ENCODE measurements at places on chromosomes 5 and 9.

- no peak for DNase-seq
Measured at GRCh38 chr9:111873901-111874300, 22.7 kb upstream of the UGCG start.

DNA sequence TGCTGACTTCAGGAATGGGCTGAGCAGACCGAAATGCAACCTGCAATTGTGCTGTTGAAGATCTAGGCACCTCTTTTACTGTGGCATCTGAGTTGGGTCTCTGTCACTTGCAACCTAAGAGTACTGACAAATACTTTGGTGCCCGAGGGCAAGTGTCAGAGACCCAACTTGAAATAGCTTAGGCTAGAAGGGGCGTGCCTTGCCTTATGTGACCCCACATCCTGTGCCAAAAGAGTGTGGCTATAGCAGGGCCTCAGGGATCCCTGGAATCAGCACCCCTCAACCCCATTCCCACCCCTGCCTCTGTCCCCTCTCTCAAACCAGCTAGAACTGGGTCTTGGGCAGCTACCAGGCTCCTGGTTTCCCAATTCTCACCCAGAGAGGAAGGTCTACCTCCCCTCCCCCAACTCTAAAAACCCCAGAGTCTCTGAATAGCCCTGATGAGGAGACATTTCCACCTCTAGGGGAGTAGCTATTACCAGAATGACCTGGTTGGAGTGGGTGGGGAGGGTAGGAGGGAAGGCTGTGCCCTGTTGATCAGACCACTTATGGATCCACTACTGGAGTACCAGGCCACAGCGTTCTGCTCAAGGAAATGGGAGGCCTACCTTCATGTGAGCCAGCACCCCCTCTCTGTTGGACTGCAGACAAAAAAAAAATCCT lies 17.5 kb downstream of the RAI14 start:
- DNase-seq: no peak

GRCh38 chr5:83306572-83307241 lies 164.8 kb upstream of the VCAN start:
- peak; percentile 1 for DNase-seq

DNA sequence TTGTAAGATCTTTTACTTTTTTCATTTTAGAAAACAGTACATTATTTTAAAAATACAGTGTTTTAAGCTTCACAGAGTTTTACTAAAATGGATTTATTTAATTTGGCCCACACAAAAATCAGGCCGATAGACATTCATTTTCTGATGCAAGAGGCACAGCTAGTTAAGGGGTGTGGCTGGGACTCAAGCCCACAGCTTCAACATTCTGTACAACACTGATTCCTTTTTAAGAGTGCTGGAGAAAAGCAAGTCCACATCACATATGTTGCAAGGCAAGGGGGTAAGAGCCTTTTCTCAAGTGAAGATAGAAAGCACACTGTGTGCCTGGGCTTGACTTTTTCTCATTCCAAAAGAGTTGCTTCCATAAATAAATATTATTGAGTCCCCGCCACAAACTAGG lies 195.9 kb downstream of the RFK start:
- DNase-seq: no peak

DNA sequence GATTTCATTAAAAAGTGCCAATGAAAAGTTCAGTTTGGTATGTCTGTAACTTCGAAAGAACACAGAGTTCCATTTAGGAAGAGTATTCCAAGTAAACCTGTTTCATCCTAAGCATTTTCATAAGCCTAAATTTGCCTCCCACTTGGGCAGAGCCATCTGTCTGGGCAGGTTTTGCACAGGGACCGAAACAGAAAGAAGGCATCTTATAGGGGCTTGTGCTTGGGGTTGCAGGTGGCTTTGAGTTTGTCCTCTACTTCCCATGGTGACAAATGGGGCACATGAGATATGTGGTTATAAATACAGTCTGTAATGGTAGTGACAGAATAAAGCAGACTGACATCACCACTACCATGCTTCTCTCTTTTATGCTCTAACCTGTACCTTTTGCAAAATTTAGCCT lies 63.7 kb downstream of the MCTP1 start:
- DNase-seq: no peak

- no peak for DNase-seq
Measured at GRCh38 chr9:136143215-136144001, 24.7 kb upstream of the TMEM250 start.

DNA sequence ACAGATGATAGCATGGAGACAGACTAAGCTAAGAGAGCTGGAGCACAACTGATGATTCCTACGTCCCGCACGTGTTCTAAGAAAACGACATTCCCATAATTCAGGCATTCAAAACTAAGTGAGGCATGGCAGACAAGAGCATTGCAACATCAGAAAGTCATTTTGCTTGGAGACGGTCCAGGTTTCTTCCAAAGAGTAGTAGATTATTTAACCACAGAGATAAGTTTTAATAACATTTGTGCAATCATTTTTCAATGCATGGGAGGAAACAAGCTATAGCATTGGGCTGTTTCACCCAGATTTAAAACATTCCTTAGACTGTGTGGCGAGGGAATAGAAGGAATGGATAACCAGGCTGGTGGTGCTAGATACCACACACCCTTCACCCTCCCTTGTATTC lies 117.2 kb downstream of the APBA1 start:
- no peak for DNase-seq

GRCh38 chr5:52392321-52392720 lies 395.4 kb upstream of the ITGA1 start:
- no peak for DNase-seq

GRCh38 chr5:131575660-131576227 lies 59.3 kb downstream of the RAPGEF6 start:
- DNase-seq: no peak

DNA sequence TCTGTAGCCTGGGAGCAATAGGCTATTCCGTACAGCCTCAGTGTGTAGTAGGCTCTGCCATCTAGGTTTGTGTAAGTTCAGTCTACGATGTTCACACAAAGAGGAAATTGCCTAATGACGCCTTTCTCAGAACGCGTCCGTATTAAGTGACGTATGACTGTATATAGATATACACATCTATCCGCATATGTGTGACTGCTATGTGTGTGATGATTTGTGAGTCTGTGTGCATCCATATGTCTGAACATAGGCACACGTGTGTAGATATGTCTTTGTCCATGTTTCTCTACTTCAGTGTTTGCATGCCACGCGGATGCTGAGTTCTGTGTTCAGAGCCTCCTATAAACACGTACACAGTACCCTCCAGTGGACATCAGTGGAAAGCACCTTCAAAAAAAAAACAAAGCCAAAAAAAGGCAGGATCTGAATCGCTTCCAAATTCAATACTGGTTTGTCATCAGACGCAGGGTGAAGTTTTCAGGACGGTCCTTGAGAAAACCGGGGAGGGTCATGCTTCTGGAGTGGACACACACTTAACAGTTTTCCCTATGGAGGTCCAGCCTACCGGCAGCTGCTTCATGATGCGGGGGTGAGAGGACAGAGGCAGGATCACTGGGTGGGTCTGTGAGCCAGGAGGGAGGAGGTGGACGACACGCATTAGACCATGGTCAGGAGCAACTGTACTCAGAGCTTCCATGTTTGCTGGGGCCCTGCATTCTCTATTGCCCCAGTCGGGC lies 29.5 kb upstream of the ALDH1B1 start:
- no peak for DNase-seq

DNA sequence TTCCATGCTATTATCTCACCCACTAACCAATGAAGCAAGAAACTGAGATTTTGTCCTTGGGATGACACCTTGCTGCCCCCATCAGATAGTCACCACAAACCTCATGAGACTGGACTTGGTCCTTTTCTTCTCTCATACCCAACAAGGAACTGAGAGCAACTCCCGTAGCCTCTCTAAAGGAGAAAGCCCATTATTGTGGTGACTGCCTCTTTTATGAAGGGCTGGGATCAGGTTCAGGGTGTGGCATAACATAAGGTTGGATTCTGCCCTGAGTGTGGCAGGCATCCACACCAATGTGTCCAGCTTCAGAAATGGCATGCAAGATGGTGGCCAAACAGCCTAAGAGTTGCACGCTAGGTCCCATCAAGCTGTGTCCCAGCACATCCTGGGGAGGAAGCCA lies 1.3 kb upstream of the ACTL7A start:
- DNase-seq: no peak

DNA sequence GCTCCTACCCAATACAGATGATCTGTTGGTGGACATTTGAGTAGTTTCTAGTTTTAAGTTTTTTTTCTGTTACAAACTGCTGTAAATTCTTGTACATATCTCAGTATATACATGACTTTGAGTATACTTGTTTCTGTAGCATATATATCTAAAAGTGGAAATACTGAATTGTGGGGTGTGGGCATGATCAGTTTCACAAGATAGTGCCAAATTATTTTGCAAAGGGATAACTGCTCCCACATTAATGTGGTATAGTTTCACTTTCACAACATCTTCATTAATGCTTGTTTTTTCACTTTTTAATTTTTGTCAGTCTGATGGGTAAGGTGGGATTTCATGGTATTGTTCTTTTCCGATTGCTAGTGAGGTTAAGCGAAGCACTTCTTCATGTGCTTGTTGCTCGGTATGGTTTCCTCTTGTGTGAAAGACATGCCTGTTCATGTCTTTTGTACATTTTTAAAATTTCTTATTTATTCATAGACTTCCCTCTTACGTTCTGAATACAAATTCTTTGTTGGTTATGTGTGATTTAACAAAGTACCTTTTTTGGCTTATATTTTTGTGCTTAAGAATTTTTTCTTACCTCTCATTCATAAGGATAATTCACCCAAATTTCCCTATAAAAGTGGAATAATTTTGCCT lies 103.5 kb downstream of the CDC42SE2 start:
- no peak for DNase-seq

DNA sequence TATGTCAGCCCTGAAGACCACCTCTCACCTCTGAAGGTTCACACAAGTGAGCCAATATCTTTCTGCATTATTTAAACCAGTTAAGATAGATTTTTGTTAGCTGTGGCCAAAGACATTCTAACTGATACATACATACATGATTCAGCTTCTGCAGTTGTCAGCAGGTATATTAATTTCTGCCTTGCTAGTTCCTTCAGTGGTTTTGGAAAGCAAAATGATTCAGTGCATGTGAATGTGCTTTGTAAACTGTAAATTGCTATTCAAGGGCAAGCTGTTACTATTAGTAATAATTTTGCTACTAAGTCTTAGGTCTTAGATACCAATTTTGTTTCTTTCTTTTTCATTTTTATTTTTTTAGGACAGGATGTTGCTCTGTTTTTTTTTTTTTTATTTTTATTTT lies 89.2 kb upstream of the ERBIN start:
- DNase-seq: no peak

- DNase-seq: no peak
Measured at GRCh38 chr5:5419291-5420210, 2.9 kb upstream of the ICE1 start.

DNA sequence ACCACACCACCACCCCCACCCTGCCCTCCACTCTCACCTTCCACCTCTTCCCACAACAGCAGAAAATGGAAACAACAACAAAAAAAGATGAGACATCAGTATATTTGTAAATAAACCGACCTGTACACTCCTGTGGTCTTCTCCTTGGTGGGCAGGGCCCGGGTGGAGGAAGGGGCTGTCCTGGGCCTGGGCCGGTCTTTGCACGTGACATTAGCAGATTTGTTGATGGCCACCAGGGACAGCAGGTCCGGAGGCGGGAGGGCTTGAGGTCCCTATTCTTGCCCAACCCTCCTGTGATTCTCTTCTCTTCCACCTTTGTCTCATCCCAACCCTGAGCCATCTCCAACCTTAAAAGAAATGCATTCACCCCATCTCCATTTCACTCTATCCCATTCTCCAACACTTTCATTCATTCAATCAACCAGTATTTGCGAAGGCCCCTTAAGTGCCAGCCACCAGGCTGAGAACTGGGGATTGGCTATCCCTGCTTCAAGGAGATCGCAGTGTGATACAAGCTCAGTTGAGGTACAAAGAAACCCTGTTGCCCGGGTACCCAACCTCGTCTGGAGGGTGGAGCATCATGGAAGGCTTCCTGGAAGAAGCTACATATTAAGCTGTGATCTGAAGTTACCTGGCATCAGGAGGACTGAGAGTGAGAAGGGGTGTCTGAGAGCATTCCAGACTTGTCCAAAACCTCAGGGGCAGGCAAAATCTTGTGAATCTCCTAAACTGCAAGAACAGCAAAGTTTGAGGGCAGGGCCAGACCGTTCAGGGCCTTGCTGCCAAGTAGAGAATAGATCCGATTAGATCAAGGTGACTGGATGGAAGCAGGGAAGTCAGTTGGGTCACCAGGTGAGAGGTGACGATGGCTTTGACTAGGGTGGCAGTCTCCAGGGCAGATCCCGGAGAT lies 87.4 kb downstream of the LMX1B start:
- DNase-seq: no peak

DNA sequence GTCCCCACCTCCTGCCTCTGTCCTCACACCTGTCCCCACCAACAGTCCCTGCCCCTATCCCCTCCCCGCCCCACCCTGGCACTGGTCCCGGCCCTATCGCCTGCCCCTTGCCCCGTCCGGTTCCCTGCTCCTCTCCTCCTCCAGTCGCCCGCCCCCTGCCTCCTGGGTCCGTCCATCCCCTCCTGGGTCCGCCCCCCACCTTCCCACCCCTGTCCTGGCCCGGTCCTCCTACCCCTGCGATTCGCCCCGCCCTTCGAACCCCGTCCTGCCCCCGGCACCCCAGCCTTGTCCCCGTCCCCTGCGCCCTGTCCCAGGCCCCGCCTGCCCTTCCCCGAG lies 372 bp downstream of the EDF1 start:
- DNase-seq: no peak

DNA sequence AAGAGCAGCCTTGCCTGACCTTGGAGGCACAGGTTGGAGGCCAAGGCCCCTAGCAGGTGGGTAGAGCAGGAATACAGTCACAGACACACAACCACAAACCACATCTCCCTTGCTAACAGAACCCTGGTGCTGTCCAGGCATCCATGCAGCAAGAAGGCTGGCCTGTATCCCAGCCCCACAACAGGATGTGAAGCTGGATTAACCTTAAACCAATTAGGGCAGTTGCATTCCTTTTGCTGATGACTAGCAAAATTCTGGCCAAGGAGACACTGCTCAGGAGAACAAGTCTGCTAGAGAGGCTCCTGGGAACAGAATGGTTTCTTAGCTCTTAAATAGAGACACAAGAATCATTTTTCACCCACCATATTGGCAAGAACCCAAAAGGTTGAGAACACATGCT lies 97.8 kb downstream of the C5orf15 start:
- DNase-seq: no peak

DNA sequence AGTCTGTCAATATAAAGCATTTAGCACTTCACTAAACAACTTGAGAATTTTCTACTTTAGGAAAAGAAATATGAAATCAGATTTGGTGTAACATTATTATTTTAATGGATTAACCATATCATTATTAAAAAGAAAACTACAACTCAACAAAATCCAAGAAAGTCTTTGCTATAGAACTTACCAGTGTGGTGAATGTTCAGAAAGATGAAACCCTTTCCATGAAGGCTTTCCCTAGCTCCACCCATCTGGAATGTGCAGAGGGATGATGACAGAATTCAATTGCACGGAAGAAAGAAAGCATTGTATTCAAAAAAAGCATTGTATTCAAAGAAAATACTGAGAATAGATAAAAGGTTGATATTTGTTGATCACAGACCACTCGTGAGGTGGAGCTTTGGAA lies 328.6 kb upstream of the NUDT12 start:
- no peak for DNase-seq
